Astrocyte (in vitro differentiated cells and primary cell): ENCODE measurements at places on chromosomes 5 and 9. TPM values are rescaled to one million over a fixed set of nuclear protein-coding genes. Genes with fewer than 3 reads are reported as not detected.

TMC1 gene
- total RNA-seq = 0.10 TPM in 1 of 2 replicates, not detected in the other

GRCh38 chr9:137236238-137236935 lies 4.7 kb upstream of the TUBB4B start:
- peak; percentile 25 for DNase-seq

DNA sequence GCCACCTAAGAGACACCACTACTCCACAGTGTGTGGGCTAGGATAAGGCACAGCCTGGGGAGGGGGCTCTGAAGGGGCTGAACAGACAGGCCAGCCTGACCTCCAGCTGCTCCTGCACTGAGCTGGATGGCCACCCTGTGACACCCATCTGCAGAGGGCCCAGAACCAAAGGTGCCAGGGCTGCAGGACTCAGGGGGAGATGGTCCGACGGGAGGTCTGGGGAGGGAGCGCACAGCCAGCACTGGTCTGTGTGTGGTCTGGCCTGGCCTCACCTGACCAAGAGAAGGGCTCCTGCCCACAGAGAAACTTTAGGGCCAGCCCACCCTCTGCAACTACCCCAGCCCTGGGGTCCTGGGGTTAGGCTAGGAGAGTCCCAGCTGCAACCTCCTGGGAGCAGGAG lies 789 bp downstream of the LTC4S start:
- no peak for DNase-seq

GRCh38 chr5:36059571-36060419 lies 6.9 kb downstream of the UGT3A2 start:
- no peak for DNase-seq

CRAT gene
- 21.2 and 25.3 TPM in 2 replicates for total RNA-seq

DNA sequence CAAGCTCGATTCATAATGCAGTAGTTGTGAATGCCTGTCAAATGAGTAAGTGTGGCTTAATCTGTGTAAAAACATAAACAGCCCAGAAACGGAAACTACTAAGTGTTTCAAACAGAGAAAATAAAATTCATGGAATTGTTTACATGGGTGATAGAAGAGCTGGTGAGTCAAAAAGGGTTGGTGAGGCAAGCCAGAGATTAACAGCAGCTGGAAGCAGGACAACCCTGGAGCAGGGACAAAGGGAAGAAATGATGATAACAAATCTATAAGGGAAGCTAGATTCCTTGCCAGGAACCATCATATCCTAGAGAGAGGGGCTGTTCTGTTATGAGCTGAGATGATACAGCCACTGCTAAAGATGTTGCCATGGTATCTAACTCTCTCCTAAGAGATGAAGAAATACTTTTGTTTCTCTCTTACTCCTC lies 18.0 kb upstream of the PRR16 start:
- DNase-seq = peak; percentile 89

FBP2 gene
- not detected in 2 replicates for total RNA-seq
